ENCODE measurements at places on chromosomes 4 and X.

DNA sequence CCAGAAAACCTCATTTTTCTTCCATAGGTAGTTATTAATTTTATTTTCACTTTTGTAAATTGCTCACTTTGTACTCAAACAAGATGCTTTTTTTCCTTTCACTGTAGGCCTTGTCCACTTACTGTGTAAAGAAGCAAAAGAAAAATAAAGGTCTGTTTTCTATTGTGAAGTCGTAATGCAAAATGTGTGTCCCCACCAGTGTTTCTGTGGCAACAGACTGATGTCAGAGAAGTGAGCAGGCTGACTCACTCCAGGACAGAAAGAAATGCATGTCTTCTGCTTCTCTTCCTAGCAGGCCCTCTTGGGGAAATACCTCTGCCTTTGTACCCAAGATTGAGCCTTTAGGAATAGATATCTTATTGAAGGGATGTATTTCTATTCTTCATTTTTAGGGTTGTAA, 30.3 kb downstream of the INPP4B start:
- DNase-seq = peak; percentile 13

GRCh38 chr4:76585897-76586360, 150.9 kb downstream of the SHROOM3 start:
- DNase-seq = peak; percentile 60

DNA sequence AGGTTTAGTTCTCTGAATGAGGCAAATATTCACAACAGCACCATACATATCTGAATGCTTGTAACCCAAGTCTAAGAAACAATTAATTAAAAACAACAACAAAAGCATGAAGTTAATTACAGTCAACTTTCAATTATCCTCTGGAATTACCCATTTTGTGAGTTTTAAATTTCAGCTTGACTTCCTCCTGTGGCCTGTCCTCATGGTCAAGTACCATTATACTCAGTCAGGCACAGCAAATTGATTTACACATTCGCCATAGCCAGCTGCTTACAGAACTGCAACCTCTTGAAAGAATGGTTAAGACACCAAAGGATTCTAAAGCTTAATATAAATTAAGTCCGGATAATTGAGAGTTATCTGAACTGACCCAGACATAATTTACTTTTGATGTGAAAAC, 306.5 kb downstream of the CAMK2D start:
- DNase-seq = no peak

GRCh38 chrX:65633826-65634225, 33.6 kb upstream of the MSN start:
- DNase-seq = no peak

GRCh38 chr4:108703370-108703769, 53.0 kb downstream of the OSTC start:
- no peak for DNase-seq

DNA sequence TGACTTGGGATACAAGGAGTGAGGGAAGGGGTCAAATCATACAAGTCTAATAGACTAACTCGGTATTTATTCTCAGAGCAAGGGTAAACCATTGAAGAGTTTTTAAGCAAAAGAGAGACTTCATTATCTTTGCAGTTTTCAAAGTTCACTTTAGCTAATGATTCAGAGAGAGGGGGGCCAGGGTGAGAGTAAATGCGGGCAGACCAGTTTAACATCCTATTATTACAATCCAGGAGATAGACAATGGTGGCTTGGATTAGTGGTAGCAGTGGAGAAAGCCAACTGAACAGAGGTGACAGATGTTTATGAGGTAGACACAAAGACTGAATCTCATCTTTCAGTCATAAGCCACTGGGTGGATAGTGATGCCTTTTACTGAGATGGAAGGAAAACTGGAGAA, 57.9 kb downstream of the CPEB2 start:
- DNase-seq = no peak

DNA sequence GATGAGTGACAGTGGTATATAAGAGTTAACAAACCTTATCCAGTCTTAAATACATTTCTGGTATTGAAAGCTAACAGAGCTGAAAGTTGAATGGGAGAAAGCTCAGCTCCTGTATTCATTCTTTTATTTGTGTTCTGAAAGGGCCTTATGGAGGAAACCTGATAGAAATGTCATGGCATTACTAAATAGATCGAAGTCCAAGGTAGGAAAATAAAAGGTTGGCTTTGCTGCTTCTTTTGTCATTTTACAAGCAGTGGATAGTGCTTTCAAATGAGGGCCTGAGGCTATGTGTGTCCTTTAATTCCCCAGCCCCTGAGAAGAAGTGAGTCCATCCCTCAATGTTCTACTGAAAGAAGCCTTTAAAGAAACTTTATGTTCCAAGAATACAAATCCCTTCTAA, 974.3 kb upstream of the INTU start:
- DNase-seq = no peak

- no peak for DNase-seq
These were observed 338.2 kb upstream of the PABPC4L start for GRCh38 chr4:134539729-134540231.

DNA sequence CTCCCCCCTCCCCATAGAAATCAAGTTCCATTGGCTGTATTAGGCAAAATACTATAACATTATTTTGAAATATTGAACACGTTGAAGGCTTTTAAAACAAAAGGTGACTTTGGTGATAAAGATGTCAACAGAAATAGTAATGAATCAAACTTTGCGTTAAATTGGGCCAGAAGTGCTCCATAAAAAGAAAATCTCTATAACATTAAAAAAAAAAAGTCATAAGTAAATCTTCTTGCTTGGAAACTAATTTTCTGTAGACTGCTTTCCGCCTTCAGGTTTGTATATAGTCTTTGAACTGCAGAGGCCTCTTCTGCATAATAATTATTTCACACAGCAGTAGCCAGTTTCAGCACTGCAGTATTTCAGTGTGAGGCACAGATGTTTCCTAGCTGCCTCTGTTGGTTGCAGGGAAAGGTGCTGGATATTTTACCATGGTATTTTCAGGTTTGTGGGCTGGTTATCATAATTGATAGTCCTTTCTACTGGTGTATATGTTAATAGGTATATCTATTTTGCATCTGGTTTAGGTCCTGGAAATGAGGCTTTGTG, 158.9 kb downstream of the KDM6A start:
- no peak for DNase-seq

DNA sequence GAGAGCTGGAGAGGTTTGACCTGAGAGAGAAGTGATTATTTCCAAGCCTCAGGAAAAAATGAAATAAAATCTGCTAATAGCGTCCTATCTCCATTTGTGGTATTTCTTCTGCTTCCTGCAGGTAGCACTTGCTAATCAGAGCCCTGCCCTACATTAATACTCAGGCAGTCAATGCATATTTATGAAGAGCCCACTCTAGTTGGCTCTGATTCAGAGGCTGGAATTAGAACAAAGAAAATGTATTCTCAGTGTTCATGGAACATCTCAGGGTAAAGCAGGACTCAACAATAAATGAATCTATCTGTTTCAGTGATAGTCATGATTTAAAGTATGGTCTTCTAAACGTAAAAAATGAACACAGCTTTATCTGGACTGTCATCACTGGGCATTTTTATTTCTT, 1.4 kb upstream of the ATP8A1 start:
- no peak for DNase-seq

GRCh38 chr4:2305766-2306501, 44.0 kb upstream of the MXD4 start:
- DNase-seq = peak; percentile 36

DNA sequence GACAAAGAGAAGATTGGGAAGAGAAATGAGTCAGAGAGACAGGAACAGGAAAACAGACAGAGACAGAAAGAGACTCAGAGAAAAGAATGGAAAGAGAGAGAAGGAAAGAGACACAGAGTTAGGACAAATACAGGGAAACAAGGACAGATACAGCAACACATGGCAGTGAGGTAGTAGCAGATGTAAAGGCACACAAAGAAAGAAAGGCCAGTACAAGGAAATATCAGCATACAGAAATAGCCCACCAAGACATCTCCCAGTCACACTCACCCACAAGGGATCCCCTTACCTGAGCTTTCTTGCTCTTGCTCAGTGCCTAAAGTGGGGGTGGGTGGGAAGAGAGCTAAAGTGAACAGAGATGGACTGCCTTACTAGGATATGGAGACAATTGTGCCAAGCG, 4.2 kb downstream of the GRIPAP1 start:
- no peak for DNase-seq

DNA sequence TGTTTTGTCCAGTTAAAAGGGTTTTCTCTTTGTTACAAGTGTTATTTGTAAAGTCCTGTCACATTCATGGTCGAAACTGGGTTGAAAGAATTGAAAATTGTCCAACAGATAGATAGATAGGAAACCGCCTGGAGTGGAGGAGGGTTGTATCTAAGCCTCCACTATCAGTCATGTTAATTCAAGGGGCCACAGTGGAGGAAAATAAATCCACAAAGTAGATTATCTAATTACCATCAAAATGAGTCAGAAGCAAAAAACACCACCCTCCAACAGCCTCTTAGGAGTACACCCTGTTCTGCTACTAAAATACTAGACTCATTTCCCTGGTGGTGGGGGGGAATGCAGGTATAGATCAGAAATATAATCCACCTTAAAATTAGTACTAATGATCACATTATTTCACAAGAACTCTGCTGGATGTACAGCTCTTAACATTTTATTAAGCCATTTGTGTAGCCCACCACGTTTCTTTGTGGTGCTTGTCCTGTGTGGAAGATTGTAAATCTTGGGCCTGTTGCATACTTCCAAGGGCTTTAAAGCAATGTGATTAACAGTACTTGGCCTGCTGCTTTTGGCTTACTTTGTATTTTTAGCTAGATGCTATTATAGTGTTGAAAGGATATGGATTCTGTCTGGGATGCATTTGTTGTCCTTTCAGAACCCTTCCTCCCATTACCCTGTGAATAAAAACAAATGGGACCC, 26.8 kb downstream of the RBBP7 start:
- no peak for DNase-seq

DNA sequence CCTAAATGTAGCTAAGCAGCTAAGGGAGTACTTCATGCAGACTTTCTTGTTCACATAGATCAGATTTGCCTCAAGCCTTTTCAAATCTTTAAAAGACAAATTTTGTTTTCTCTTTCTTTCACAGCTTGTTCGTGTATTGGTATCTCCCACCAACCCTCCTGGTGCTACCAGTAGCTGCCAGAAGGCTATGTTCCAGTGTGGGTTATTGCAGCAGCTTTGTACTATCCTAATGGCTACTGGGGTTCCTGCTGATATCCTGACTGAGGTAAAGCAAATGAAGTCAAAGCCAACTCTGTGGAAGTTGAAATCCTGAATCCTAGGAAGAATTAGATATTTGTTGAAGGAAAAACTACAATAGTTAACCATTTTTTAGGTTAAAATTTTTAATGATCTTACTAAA, 62.6 kb downstream of the USO1 start:
- no peak for DNase-seq

DNA sequence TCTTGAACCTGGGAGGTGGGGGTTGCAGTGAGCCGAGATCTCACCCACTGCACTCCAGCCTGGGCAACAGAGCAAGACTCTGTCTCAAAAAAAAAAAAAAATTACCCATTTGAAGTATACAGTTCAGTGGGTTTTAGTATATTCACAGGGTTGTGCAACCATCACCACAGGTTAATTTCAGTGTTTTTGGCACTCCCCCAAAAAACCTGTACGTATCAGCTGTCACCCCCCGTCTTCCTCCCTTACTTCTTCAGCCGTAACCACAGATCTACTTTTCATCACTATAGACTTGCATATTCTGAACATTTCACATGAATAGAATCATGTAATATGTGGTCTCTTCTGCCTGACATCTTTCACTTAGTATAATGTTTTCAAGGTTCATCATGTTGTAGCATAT, 11.7 kb upstream of the PTTG2 start:
- no peak for DNase-seq

DNA sequence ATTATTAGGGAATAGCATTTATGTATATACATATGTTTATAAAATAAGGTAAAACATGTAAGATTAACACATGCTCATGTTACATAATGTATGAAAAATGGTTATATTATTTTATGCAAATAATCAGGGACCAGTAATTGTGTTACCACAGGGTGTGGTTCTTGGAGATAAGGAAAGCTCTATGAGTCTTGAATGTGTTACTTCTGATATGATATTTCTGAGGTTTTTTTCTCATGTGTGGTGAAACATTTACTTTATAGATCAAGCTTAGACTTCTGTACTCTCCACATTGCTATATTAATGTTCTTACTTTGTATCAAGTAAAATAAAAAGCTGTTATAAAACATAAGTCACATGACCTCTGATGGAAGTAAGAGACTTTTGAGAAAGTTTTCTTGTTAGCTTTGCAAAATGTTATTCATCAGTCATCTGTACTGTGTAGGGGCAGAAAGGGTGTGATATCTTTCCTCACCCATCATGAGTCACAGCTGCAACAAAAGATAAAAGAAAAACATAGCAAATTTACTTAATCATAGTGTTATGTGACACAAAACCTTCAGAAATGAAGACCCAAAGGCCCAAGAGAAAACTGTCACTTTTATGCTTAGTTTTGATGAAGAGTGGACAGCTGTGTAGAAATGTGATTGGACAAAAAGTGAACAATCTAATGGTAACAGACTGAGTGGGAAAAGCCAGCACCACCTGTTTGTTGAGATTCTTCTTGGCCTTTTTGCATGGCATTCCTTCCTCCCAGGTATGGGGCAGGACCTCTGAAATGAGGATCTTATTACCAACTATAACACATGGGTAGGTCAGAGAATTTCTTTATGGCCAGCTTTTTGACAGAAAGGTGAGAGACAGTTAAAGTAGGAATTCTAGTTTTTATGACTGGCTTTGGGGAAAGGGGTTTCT, 632.3 kb downstream of the PDHA2 start:
- no peak for DNase-seq

- peak; percentile 84 for DNase-seq
These were observed at the start of gene TMEM33 for GRCh38 chr4:41934901-41935651. TMEM33 (plus strand) TSS chr4:41935429; CDS start chr4:41935485, 56 bp downstream.

- DNase-seq = no peak
These were observed 21.4 kb downstream of the MAOB start for GRCh38 chrX:43860646-43861370.

GRCh38 chr4:169341490-169341889, 70.7 kb upstream of the SH3RF1 start:
- DNase-seq = no peak

DNA sequence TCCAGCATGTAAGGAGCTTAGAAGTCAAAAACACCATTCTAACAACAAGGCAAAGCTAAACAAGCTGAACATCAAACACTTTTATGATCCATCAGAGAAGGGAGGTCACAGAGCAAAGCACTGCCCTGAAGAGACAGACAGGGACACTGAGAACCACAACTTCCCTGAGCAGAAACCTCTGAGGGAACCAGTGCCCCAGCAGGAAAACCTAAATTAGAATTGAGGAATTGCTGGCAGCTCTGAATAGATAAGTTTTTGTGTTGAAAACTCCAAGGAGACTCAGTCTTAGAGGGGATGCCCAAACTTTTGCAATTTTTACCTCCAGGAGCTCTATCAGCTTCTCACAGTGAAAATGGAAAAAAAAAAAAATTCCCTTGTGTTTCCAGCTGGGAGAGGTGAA, 83.0 kb upstream of the MAPK10 start:
- DNase-seq = no peak

Data from head of caudate nucleus (tissue), 42 donors.